NCI-H1092 (cell line): ENCODE measurements at places on chromosomes 2 and 18.

GRCh38 chr2:186384226-186384625, 101.8 kb upstream of the ZC3H15 start:
- no peak for DNase-seq

GRCh38 chr2:113041871-113042270, 10.8 kb downstream of the IL36B start:
- no peak for DNase-seq

- no peak for DNase-seq
Measured at GRCh38 chr18:79615091-79615490, 64.5 kb upstream of the CTDP1 start.

GRCh38 chr18:63109802-63110201, 209.8 kb downstream of the BCL2 start:
- no peak for DNase-seq

- DNase-seq, result no peak
Measured at GRCh38 chr2:96977631-96978195, 8.7 kb downstream of the FAM178B start.

GRCh38 chr18:67359873-67360838, 156.4 kb downstream of the DSEL start:
- DNase-seq, result no peak

DNA sequence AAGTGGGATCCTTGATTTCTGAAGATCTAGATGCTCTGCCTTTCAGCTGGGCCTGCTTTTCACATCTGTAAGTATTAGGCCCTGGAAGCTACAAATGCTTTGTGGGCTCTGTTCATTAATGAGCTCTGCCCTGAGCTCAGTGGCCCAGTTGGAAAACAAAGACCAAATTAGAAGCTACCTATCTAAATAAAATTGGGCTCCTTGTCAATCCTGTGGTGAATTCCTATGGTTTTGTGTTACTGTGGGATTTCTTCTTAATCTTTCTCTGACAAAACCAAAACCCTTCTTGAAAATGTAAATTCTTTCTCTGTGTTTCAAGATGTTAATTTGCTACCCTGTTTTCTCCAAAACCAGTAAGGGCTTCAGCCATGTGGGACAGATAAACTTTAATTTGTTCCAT, 219.0 kb upstream of the HS6ST1 start:
- no peak for DNase-seq

GRCh38 chr18:5744659-5745058, 150.7 kb downstream of the TMEM200C start:
- no peak for DNase-seq
